Hepatic stellate cell (primary cell): ENCODE measurements at places on chromosomes 7 and 10.

DNA sequence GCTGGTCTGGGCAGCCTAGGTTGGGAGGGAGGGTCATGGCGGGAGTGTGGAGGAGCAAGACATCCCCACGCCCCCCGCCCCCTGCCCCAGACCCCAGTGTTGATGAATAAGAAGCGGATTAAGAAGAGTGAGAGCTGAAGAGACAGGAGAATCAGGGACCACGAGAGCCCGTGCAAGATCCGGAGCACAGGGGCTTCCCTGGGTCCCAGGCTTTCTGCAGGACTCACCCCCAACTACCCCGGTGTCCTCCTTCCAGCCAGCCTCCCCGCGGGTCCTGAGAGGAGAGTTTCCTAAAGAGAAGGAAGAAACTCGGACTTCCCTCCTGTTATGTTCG, 20.1 kb downstream of the GHRHR start:
- no peak for DNase-seq

DNA sequence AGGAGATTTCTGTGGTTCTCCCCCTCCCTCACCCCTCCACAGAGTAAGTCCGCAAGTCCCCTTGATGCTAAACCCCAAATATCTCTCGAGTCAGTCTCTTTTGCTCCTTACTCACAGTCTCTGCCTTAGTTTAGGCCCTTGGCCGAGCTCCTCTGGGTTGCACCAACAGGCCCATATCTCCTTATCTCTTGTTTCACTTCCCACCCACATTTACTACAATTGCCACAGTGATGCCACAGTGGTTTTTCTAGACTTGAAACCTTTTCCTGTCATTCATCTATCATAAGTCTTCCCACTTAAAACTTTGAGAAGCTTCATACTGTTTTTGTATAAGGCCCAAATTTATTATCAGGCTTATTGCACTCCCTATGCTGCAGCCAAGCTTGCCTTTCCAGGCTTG, 23.4 kb upstream of the NME8 start:
- DNase-seq: no peak

DNA sequence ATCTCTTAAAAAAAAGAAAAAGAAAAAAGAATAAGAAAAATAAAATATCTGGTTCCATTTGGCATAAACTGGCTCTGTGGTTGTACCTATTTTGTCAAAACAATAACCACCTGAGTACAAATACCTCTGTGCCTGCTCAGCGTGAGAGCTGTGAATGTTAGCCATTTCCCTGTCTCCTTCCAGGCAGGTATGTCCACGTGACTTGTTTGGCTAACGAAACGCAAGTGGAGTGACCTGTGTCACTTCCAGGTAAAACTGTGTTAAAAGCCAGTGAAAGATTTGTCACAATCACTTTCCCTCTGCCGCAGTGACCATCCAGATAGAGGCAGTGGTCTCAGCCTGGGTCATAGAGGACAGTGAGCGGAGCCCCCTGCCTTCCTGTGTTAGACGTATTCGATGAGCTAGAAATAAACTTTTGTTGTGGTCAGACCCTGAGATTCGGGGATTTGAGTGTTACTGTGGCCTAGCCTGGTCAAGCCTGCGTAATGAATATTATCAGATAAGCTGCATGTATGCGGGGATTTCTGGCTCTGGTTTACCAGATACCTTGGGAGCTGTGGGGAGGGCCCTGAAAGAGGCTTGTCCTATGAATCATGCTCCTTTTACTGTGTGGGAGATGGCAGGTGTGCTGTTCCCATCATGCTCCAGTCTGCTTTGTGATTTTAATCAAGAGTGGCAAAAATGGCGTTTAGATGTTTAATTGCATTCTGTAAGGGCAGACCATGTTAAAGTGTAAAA, 3.8 kb downstream of the PTER start:
- no peak for DNase-seq

GRCh38 chr10:85642421-85643170, 724.0 kb downstream of the GRID1 start:
- DNase-seq: no peak

- DNase-seq: no peak
Measured at GRCh38 chr10:99569961-99570360, 37.2 kb downstream of the NKX2-3 start.

DNA sequence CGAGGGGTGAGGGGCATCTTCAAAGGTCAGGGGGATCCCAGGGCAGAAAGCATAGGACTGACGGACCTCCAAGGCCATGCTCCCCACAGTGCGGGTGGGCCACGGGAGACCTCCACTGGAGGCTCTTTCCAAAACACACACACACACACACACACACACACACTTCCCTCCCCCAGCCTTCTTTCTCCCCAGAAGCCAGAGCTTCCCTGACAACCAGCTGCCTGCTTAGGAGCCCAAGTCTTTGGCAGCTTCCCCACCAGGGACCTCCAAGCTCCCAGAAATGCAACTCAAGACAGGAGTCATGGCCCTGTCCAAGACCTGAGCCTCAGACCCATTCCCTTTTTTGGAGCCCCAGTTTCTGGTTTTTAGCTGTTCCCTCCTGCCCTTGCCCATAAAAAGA, 710 bp upstream of the C10orf105 start:
- DNase-seq: no peak

DNA sequence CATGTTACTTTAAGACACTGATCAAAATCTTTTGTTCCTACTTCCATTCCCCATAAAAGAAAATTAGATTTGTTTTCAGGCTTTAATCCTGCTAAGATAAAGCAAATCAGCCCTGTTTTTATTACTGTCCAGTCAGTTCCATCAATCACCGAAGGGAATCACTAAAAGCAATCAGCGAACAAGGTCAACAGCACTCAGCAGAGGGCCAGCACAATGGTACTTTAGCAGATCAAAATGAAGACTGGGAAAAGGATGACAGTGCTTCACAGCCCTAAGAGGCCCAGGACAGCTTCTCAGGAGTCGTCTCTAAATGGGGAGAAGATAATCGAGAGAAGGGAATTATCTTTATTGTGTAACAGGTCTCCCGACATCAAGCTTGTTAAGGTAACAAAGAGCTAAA, 32.7 kb downstream of the SEM1 start:
- no peak for DNase-seq

GRCh38 chr7:26199301-26200037, 1.1 kb downstream of the HNRNPA2B1 start:
- peak; percentile 19 for DNase-seq

- no peak for DNase-seq
Measured at GRCh38 chr7:100719523-100720278, 567 bp upstream of the EPO start.

GRCh38 chr7:14048889-14049288, 59.4 kb upstream of the ETV1 start:
- no peak for DNase-seq

DNA sequence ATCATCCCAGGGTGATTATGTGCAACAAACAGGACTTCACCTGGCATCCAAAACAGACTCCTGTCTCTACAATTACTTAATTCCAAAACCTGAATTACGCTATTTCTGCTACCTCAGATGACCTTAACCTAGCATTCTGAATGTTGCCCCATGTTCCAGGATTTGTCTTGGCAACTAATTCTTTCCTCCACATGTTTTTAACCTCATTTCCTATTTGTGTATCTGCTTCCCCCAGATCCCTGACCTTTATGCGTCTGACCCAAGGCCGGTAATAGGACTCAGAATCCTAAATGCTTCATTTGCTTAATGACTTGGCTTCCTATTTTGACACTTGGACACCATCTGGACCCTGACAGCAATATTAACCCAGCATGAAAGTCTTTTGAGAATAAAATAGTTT, 8.7 kb upstream of the ING3 start:
- DNase-seq: no peak

GRCh38 chr7:36119005-36119706, 33.9 kb upstream of the EEPD1 start:
- peak; percentile 64 for DNase-seq

- no peak for DNase-seq
Measured at GRCh38 chr10:54009672-54010071, 791.4 kb downstream of the PCDH15 start.

- no peak for DNase-seq
Measured at GRCh38 chr10:591646-592045, 97.8 kb downstream of the DIP2C start.

DNA sequence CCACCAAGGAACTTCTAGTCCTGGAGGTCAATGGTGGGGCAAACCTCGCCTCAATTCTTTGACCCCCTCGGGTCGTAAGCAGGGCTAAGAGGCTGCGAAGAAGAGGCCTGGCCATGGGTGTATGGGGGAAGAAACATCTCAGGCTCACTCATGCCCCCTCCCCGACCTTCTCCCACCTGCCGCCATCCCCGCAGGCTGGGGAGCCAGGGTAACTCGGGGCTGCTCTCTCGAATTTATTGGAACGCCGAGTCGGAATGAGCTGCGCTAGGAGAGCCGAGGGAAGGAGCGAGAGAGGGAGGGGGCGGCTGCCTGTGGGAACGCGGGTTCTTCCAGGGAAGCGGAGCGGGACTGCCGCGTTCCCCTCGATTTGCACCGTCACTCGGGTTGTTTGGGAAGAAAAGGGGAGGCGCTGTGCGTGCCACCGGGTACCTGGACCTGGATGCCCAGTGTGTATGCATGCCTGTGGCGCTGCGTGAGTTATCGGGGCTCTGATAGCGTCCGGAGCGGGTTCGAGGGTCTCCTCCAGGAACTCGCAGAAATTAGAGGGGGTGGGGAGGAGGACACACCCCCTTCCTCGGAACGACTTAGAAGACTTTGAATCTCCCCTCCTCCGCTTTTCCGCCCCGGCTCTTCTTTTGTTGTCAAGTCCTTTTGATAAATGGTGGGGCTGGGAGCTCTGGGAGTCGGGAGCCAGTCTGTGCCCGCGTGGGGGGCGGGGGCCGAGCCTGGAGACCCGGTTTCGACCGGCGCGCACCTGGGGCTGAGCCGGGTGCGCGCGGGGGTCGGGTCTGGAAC, 1.8 kb upstream of the ZNF503 start:
- DNase-seq: peak; percentile 62
